ENCODE measurements at places on chromosomes 6 and 20. TPM values are rescaled to one million over a fixed set of nuclear protein-coding genes. Genes with fewer than 3 reads are reported as not detected.
A peak's percentile ranks its signal among the peaks of the same experiment; 100 is the strongest.

GRCh38 chr6:151372164-151372563 is 19.2 kb downstream of the ZBTB2 start:
- no peak for DNase-seq

GRCh38 chr20:4472906-4473305 is 248.8 kb upstream of the PRND start:
- no peak for DNase-seq

Gene CDKAL1
- total RNA-seq, result 31.4 TPM

Gene HEY2
- not detected for total RNA-seq

DNA sequence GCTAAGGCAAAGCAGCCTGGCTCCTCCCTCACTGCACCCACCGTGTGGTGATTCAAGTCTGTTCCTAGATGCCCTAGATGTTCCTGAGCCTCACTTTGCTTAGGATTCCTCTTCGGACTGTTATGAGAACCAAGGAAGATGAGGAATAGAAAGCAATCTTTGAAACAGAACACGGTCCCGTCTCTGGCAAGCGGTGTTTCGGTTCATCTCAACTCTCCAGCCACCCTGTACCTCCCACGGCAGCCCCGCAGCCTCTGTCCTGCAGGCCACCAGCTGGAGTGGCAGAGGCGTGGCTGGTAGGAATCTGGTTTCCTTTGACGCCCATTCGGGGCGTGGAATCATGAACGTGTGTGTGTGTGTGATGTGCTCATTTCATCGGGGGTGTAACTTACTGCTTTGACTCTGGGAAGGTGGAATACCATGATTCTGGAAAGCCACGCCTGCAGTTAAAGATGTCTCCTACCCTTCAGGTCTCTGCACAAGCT is 21.3 kb downstream of the PDE10A start:
- no peak for DNase-seq

DNA sequence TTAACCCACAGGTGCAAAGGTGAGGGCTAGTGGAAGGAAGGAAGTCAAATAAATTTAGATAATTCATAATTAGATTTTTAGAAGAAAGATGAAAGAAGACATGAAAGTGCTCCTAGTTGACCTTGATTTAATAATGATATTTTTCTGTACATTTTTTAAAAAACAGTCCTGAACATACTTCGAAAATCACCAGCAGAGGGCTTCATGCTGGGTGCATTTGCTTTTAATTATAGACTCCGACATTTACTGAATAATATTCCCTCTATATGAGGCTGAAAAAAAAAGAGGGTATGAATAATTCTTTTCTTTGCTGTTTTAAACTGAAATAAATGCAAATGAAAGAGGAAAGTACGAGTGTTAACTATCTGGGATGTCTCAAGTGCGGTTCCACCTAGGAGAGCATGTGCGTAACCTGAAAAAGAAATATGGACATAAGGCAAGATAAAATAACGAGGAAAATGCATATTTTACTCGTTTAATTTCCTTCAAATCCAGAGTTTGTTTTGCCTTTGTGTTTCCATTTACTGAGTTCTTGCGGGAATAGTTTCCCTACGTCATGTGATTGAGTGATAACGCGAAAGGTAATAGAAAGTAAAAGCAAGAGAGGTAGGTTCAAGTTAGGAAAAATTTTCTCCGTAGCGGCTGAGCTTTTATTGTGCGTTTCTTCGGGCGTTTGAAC is 3.1 kb upstream of the TFAP2B start:
- no peak for DNase-seq

Gene SMLR1
- not detected for total RNA-seq

Gene AIF1
- 15.3 TPM for total RNA-seq

DNA sequence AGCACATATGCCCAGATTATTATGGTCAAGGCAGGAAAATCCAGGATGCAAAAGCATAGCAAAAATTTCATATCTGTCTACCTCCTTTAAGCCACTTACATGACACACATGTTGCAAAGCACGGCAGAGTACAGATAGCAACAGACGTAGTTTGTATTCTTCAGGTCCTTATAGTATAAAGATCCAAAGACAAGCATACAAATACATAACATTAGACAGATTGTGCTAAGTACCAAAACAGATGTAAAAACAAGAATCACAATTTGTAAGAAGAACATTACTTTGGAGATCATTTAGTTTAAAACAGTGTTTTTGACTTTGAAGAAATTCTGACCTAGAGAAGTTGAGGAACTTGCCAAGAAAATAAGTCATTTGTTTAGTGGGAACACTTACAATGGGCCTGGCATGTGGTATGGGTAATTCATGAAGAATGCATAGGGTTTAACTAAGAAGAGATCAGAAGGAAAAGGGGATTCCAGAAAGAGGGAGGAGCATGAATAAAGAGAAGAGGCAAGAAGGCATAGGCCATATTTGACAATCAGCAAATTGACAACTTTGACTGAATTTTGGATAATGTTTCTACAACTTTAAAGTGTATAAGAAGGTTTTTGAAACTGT is 30.6 kb upstream of the LMBRD1 start:
- no peak for DNase-seq

Gene TMEM14B
- total RNA-seq, result 41.6 TPM

DNA sequence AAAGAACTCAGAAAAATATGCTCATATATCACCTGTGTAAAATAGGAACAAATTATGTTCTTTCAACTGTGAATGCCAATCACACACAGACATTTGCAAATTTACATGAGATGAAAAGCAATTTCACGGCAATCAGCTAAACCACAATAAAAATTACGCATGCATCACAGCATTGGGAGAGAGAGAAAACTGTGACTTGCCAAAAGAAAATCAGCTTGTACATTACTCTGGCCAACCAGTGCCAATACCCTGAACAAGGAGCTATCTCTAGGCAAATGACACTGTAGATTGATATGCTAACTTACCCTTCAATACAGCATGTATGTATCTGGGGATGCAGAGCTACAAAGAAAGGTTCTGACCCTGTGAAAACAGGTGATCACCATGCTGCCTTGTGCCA is 515.6 kb downstream of the EYS start:
- no peak for DNase-seq

DNA sequence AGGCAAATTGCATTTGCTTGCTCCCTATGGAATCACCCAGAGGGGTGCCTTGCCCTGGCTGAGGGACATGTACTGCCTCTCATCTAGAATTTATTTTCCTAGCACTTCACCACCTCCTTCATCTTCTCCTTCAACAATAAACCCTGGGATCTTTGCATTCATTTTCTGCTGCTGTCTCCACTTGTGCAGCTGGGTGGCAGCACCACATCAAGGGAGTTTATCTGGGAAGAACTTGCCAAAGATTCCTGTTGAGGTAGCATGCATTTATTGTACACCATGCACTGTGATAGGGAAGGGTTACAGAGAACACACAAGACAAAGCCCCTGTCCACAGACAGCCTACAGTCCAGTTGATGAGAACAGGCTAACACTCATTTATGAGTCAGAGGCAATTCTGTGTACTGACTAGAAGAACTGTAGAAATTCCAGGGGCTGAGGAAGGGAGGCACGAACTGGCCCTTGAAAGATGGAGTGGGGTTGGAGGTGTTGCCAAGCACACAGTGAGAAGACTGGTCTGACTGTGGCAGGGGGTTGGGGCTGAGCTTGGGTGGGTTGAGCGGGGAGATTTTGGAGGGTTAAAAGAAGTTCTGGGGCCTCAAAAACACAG is 17.5 kb downstream of the C20orf173 start:
- no peak for DNase-seq

DNA sequence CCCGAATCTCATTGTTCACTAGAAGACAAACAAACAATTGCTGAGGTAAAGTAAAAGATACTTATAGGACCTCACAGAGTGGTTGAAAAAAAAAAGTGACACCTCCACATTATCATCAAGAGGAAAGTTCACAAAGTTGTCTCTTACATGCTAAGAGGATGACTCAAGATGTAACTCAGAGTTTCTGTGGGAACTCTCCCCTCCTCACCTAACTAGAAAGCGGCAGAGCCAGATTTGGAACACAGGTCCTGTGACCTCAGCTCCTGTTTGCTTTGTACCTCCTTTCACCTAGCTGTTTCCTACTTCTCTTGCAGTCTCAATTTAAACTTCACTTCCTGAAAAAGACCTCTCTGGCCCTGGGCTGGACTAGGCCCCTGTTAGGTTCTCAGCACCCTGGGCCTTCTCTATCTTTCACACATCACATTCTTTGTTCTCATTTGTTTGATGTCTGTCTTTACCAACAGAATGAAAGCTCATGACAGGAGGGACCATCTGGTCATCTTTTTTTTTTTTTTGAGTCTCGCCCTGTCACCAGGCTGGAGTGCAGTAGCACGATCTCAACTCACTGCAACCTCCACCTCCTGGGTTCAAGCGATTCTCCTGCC is 60.8 kb downstream of the CD24 start:
- DNase-seq, result no peak

- no peak for DNase-seq
Observed at GRCh38 chr6:90263633-90264032, 33.0 kb downstream of the BACH2 start.

- DNase-seq, result no peak
Observed at GRCh38 chr20:62298577-62299249, 4.1 kb upstream of the ADRM1 start.

Gene PNPLA1
- total RNA-seq, result 1.3 TPM

DNA sequence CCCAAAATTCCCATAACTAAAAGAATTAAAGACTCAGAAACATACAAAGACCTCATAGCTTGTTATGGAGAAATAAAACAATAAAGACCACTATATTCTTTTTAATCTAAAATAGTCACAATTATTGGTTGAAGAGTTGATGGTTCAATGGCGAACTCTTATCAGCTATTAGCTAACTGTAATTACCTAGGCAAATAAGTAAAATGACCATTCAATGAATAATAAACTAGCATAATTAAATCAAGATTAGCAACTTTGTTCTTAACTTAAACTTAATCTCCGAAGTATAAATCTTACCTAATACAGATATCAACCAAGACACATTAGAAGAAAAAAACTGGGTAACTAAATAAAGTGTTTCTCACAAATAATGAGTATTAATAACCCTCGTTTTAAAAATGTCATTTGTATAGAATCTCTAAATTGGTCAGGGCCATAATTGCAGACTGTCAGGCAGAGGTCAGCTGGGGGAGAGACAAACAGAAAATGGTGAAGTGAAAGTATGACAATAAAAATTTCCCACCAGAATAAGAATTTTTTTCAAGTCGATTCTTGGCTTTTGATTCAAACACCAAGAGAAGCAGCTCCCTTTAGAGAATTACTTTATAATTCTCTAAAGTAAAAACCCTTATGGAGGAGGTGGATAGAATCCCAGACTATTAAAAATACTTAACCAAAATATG is 1.7 kb downstream of the FKBP5 start:
- DNase-seq, result no peak

Gene PTK7
- 22.3 TPM for total RNA-seq

Gene FAM209A
- not detected for total RNA-seq

- DNase-seq, result no peak
Observed at GRCh38 chr6:168452685-168453377, 11.8 kb downstream of the SMOC2 start.

- no peak for DNase-seq
Observed at GRCh38 chr6:135358251-135358821, 139.2 kb downstream of the AHI1 start.

- no peak for DNase-seq
Observed at GRCh38 chr6:128047989-128048388, 147.1 kb upstream of the THEMIS start.

DNA sequence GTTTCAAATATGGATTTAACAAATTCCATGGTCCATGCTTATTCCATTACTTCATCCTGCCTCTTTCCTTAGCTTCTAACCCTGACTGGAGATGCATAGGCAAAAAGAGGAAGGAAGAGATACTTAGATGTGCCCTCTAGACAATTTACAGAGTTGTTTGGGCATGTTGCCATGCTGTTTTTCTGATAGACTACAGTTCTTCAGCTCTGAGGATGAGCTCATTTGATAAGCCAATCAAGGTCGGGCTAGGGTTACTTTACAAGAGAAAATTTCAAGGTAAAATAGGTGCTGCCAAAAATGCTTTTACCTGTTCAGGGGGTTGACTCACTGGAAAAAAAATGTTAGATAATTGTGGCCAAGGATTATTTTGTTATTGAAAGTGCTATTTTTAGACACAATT is 5.9 kb downstream of the HCRTR2 start:
- no peak for DNase-seq

GRCh38 chr6:7324520-7324919 is 11.5 kb upstream of the SSR1 start:
- peak; percentile 58 for DNase-seq

GRCh38 chr6:41090841-41091761 is 18.3 kb downstream of the NFYA start:
- DNase-seq, result no peak

Gene ELOVL4
- total RNA-seq, result not detected

Gene BHLHE23
- not detected for total RNA-seq

GRCh38 chr20:50220894-50221365 is 30.3 kb downstream of the CEBPB start:
- DNase-seq, result peak; percentile 34

GRCh38 chr20:22430154-22430745 is 154.1 kb downstream of the FOXA2 start:
- DNase-seq, result no peak

Gene RAMACL
- 1.1 TPM for total RNA-seq

DNA sequence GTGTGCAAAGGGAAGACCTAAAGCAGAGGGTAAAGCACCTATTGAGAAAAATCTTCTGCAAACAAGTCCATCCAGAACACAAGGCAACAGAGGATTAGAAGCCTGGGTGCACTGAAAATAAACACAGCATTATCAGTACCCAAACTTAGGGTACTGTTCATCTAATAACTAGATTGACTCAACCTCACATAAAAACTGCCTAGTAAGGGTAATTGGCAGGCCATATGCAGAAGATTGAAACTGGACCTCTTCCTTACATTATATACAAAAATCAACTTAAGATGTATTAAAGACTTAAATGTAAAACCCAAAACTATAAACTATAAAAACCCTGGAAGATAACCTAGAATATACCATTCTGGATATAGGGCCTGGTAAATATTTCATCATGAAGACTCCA is 91.2 kb upstream of the SIRPG start:
- DNase-seq, result no peak

GRCh38 chr20:59820204-59821041 is 113.0 kb downstream of the SYCP2 start:
- peak; percentile 13 for DNase-seq

GRCh38 chr20:62235777-62236157 is 2.6 kb upstream of the OSBPL2 start:
- no peak for DNase-seq

Gene CTCFL
- total RNA-seq, result not detected

Gene SPATA25
- total RNA-seq, result 5.8 TPM

Gene MLN
- total RNA-seq, result not detected

Gene TINAG
- 95.8 TPM for total RNA-seq

Gene FOXA2
- 9.1 TPM for total RNA-seq

Gene SLC52A3
- 15.7 TPM for total RNA-seq

Gene FOXQ1
- not detected for total RNA-seq

DNA sequence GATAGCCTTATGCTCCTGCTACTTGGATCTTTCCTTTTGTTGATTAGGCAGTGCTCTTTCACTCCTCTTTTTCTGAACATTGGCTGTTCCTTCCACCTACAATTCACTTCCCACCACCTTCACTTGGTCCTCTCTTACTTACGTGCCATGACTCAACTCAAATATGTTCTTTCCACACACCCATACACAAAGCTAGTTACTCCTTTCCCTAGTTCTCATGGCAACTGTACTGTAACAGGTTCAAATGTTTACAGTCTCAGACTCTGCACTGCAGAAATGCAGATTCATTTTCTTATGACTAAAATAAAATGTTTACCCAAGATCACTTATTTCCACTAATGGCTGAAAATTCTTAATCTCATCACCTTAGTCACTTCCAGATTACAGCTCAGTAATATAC is 174.0 kb upstream of the TSHZ2 start:
- no peak for DNase-seq

Gene CRISP2
- not detected for total RNA-seq
